Left forelimb (tissue), 1 donor: ENCODE measurements at places on chromosomes 1 and 21.

- no peak for DNase-seq
Measured at GRCh38 chr1:95252422-95252821, 18.4 kb downstream of the RWDD3 start.

- DNase-seq: no peak
Measured at GRCh38 chr1:246681900-246682895, 42.0 kb upstream of the SCCPDH start.

DNA sequence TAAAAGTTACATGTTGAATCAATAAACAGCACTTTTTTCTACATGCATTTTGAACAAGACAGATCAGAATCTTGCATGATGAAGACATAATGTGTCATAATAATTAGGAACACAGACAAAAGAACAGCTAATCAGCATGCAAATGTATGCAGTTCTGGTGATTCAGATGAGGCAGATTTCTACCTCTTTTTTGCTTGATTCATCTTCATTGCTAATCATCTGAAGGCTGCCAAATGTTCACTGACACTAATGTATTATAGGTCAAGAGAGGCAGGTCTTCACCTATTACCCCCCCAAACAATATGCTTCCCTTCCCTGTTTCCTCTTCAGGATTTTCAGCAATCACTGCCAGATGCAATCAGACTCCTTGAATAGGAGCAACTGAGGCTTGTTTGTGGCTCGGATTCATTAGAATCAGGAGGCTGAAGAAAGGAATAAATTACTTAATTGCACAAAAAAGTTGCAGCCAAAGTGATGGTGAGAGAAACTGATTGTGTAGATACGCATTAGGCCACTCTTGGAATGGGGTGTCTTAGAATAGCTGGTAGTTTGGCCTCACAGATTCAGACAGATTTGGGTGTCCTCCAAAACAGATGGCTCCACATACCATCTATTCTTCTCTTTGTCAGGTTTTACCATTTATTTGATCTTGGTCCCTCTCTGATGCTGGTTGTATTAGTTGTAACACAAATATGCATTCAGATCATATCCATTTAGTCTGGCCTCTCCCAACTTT lies 275.4 kb downstream of the RPS6KC1 start:
- DNase-seq: no peak

- DNase-seq: no peak
Measured at GRCh38 chr1:209023790-209024189, 559.7 kb upstream of the CAMK1G start.

DNA sequence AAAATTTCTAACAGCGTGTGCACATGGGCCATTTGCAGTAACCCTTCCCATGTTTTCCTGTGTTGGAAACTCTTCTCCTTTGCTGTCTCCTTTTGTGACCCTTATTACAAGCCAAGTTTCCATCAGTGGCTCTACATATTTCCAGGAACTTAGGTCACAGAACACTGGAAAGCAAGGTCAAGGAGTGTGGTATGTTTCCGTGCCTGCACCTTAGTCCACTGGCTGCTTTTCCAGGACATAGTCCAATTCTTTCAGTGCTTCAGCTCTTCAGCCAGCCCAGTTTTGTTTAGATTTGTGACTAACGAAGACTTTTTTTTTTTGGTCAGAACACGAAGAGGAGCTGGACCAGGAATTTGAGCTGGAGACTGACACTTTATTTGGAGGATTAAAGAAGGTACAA lies 33.8 kb downstream of the HHAT start:
- no peak for DNase-seq

- no peak for DNase-seq
Measured at GRCh38 chr1:54996869-54997710, 1.6 kb upstream of the BSND start.

DNA sequence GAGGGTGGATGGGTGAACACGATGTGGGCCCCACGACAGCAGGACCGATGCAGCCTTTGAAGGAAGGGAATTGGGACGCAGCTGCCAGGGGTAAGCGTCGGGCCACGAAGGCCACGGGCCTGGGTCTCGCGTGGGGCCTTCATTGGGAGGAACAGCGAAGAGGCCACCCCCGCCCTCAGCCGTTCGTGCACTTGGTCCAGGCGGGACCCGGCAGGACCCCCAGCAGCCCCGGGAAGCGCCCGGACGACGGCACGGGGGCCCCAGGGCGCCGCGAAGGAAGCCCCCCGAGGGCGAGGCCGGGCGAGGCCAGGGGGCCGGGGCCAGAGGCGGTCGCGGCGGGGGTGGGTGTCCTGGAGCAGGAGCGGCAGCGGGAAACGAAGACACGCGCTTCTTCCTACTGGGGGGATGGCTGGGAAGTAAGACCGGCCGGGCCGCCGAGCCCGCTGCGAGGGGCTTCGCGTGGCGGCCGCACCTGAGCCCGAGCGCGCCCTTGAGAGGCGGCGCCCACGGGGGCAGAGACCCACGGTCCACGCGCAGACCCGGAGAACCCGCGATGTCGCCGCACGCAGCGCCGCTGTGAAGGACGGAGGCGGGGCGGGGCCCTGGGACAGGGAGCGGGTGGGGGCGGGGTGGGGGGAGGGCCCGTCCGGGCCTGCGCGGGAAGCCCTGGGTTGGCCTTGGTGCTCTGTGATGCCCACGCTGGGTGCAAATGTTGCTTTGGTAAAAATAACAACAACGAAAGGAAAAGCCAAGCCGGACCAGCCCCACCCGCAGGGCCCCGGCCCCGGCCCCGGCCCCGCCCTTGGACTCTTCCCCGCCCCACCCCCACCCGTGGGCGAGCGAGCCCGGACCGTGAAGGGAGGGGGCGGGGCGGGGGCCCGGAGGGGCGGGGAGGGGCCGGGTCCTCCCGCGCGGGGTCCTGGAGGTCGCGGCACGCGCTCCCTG lies 56.0 kb upstream of the ADARB1 start:
- DNase-seq: no peak

- DNase-seq: no peak
Measured at GRCh38 chr1:34359411-34359810, 182.7 kb downstream of the C1orf94 start.

GRCh38 chr1:43275826-43276620 lies 6.2 kb downstream of the TMEM125 start:
- no peak for DNase-seq

DNA sequence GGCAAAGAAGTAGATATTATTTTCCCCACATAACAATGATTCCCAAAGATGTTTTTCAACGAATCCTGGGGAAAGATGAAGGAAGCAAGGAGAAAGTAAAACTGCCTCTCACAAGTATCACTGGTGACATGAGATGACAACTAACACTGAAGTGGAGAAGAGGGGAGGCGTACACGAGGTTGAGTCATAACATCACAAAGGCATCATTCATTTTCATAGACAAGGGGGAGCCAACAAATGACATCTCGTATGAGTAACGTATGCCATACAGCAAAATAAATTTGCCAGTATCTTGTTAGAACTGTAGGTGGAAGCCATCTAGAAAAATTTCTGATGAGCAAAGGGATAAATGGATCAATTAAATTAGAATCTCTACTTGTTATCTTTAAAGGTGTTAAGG lies 56.6 kb downstream of the ATP1B1 start:
- no peak for DNase-seq

- DNase-seq: no peak
Measured at GRCh38 chr21:31182231-31183140, 144.2 kb upstream of the KRTAP19-8 start.

DNA sequence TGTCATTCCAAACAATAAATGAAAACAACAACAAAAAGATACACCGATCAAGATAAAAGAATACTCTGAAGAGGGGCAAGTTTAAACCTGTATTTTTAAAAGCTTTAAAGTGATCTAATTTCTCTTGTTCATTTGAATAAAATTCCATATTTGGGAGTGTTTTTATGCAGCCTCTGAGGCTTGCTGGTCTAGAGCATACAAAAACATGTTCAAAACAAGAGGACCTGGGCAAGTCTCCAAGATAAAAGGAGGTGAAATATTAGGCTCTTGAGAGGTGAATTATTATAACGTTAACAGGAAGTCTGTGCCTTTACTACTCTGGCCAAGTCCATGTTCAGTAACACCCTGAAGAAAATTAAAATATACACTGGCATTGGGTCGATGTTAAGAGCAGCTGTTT lies 20.1 kb downstream of the URB1 start:
- no peak for DNase-seq

DNA sequence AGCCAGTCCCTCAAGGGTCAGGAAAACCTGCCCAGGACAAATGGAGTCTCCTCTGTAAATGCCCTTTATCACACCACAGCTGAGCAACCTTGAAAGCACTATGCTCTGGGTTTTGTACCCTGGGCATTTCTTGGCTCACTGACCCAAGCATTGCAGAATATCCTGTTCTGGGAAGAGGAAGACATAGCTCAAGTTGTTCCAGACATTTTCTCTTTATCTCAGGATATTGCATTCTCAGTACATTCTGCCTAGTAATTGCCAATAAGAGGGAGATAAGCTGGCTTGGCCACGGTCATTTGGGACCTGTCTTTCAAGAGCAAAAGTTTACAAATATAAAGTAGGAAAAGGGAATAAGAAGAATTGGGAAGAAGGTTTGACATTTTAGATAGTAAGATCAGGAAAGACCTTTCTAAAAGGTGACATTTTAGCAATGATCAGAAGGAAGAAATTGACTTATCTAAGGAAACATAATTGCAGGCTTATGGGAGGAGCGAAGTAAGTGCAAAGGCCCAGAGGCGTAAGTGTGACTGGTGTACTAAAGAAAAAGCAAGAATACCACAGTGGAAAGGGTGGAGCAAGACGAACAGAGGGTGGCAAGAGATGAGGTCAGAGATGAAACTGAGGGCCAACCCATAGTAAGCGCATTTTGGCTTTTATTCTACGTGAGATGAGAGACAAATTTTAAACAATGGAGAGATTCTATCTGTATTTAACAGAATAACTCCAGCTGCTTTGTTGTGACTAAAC lies 394.0 kb upstream of the CXADR start:
- no peak for DNase-seq

DNA sequence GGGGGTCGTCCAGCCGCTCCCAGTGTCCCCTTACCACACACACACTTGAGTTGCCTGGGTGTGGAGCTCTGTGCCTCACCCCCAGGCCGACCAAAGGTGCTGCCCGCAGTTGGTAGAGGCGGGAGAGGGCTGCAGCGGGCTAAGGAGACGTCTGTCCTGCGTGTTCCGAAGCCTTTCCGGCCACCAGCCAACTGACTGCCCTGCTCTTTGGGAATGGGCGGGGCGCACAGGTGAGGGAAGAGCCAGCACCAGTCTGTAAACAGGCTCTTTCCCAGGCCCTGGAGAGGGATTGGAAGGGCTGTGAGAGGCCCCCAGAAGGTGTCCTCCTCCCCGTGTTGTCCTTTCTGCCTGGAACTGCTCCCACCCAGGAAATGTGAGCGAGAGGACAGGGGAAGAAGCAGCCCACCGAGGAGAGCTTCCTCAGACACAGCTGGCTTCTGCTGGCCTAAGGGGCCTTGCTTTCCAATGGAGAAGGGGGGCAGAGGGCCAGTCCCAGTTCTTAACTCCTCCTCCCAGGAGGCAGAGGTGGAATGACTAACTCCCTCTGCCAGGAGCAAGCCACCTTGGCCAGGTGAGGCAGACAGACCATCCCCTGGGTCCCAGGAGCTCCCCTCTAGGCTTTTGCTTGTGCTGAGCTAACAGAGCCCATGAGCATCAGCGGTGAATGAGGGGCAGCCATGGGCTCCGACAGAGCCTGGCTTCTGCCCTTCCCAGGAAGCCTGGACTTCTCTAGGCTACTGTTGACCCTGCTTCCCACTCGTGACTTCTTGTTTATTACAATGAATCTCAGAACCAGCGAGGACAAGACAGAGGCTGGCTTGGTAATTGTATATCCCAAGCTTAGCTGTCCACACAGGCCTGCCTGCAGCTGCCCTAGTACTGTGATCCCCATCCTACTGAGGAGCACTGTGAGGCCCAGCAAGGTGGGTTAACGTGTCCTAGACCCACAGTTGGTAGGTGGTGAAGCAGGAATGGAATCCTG lies 158.1 kb upstream of the COA6 start:
- no peak for DNase-seq

DNA sequence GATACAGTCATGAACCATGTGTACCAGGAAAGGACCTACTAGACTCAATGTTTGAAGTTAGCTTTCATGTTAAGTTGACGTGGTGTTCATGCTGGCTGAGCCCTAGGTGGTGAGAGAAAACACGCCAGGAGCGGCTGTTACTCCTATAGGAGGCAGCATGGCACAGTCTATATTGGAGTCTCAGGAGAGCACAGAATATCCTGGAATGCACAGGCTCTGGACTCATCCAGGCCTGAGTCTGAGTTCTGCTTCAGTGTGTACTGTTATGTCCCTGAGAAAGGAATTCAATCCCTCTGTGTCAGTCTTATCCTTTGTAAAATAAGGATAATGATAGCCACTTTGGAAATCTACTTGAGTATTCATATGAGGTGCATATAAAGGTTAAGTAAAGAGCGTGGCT lies 41.2 kb downstream of the DPT start:
- no peak for DNase-seq

GRCh38 chr1:166122873-166123466 lies 43.8 kb downstream of the FAM78B start:
- DNase-seq: no peak

GRCh38 chr1:5495596-5496410 lies 496.4 kb downstream of the NPHP4 start:
- no peak for DNase-seq
